ENCODE measurements at places on chromosomes 5 and 9.
A peak's percentile ranks its signal among the peaks of the same experiment; 100 is the strongest.

- DNase-seq = no peak
These were observed 39.0 kb upstream of the SAP30L start for GRCh38 chr5:154406826-154407225.

GRCh38 chr5:124089578-124089977 lies 577.6 kb downstream of the CSNK1G3 start:
- DNase-seq = no peak

GRCh38 chr9:20292002-20292401 lies 330.3 kb downstream of the MLLT3 start:
- DNase-seq = no peak

DNA sequence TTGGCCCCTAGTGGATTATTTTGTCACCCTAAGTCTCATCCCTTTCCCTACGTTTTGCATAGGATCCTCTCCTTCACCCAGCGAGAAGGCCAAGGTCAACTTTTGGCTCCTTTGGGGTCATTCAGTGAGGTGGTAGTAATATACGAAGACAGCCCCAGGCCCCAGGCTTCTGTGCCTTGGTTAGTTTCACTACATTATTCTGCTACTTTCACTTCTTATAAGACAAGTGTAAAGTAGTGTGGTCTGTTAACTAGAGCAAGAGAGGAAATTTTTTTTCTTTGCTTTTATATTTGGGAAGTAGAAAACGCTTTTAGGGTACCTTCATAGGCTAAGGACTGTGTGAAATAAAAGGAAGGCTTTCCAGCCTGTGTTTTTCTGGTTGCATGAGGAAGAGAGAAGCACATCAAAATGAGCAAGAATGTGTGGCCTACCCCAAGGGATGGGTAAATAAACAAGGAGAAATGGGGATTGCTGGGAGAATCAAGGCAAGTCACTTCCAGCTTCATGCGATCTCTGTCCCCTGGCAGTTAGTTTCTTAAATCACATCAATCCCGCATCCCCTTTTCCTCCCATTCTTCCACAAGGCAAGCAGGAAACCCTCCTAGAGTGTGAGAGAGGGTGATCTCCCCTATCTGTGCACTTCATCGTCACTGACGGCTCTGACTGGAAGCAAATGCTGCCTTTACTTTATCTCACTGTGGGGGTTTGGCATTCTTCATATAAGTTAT lies 677.0 kb upstream of the WWC1 start:
- DNase-seq = peak; percentile 32

GRCh38 chr5:126814721-126815404 lies 37.9 kb downstream of the LMNB1 start:
- no peak for DNase-seq

DNA sequence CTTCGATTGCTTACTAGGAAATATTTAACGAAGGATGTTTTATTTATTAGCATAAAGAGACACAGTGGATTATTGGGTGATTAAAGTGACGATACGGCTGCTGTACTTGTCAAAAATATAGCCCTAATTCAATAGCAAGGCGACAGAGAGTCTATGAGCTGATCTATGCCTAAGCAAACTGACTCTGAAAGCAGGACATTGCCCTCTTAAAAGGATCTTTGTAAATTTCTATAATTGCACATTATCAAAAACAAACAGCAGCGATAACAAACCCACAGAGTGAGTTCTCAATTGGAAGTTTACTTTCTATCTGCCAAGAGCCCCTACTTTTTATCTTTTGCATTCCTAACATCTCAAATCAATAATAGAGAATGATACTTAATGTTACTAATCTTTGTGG lies 31.4 kb downstream of the TLX3 start:
- DNase-seq = no peak

GRCh38 chr9:129746092-129746777 lies 6.6 kb downstream of the PTGES start:
- no peak for DNase-seq

- DNase-seq = no peak
These were observed 2.5 kb downstream of the IL33 start for GRCh38 chr9:6218099-6218502.

- DNase-seq = no peak
These were observed 42.1 kb upstream of the OLFM1 start for GRCh38 chr9:135045264-135045927.

GRCh38 chr5:140632366-140633020 lies 482 bp downstream of the CD14 start:
- DNase-seq = no peak

DNA sequence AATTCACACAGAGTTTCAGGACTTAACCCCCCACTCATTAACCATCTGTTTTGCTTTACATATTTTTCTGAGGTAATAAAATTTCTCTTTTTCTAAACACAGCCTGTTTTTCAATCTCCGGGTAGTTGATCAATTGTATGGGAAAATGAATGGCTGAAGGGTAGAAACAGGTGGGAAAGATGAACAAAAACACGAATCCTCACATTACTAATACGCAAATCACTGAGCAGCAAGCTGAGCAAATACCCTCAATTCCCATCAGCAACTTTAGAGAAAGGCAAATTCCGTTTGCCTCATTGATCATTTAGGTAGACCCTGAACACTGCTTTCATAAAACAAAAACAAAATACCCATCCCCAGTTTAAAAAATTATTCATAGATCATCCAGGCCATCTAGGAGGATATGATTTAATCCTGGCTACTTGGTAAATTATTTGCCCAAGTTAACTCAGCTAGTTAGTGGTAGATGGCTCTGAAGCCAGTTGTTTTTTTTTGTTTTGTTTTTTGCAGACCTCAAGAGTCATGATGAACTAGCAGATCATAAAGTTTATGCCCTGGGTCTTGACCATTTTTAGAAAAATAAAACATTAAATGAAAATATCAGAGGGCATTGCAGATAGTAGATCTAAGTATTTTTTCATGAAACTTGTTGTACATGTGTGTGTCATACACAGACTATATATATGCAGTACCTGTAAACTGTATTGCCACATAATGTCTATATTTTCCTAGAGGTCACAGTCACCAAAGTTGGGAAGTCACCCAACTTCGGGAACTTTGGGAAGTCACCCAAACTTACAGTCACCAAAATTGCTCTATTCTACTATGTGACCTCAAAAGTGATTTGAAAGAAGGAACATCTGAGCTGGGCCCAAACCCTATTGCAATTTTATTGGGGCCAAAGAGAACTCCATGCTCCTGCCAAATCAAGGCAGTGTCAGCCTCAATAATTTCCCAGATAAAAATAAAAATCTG lies 1.6 kb upstream of the CD274 start:
- DNase-seq = no peak

DNA sequence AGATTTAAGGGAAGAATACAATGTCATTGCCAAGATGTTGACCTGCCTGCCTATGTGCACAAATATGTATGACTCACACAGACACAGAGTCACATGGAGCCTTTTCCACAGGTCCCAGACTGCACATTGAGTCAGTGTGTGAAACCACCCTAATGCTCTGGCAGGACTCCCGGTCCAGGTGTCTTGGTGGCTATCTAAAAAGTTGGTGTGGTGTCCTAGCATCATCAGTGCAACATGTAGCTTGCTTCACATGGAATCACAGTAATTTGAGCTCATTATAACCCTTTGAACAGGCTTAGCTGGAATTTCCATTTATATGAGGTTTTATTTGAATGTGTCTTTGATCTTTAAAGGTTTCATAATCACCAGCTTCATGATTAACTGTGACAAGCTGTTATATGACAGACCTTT lies 10.7 kb downstream of the IFNA5 start:
- DNase-seq = no peak

GRCh38 chr5:79588696-79589095 lies 23.5 kb upstream of the TENT2 start:
- DNase-seq = no peak

- no peak for DNase-seq
These were observed 256.3 kb downstream of the SMARCA2 start for GRCh38 chr9:2271426-2271825.

GRCh38 chr5:96297290-96297689 lies 135.8 kb downstream of the PCSK1 start:
- DNase-seq = no peak

GRCh38 chr9:23850690-23851629 lies 24.9 kb upstream of the ELAVL2 start:
- peak; percentile 41 for DNase-seq

- DNase-seq = no peak
These were observed 95.5 kb downstream of the SNX24 start for GRCh38 chr5:122940890-122941289.

DNA sequence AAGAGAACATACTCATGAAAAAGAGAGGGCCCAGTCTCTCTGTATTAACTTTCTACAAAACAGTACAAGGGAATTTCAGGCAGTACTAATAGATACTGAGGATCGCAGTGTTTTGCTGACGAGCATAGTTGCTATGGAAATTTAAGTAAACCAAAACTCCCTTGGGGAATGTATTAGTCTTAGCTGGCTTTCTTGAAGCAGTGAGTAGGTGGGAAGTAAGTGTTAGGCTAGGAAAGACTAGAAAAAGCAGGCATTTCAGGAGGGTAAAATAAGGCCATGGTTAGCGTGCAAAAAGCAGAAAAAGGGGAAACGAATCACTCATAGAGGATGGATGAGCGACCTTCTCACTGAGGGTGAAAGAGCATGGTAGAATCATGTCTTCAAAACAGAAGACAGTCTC lies 84.3 kb upstream of the ACTBL2 start:
- DNase-seq = peak; percentile 62

DNA sequence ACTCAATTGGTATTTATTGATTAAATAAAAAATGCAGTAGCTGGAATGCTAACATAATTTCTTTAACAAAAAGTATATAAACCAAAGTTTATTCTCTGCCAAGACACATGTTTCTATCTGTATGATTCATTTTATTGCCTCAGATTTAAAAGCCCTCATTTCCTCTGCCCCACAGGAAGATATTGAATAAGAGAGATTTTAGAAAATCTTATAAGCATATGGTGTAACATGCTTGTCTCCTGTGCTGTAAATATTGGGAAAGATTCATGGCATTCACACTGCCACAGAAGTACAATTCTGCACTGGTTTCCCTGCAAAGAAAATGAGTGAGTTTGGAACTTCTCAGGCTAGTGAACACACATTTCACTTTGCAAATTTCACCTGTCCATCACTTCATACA lies 134.9 kb upstream of the FBXL7 start:
- DNase-seq = no peak

DNA sequence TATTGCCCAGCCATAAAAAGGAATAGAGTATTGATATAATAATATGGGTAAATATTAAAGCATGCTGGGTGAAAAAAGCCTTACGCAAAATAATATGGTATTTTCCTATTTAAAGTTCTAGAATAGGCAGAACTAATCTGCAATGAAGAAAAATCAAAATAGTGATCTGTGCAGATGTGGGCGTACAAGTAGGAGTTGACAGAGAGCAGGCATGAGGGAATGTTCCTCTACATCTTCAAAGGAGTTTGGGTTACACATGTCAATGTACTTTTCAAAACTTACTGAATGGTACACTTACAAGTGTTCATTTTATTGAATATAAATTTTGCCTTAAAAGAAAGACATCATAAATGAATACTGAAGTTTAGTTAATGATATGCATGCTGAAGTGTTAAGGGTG lies 33.0 kb upstream of the ZBED3 start:
- no peak for DNase-seq

- peak; percentile 14 for DNase-seq
These were observed 63.8 kb downstream of the PDZD2 start for GRCh38 chr5:31702712-31703111.

DNA sequence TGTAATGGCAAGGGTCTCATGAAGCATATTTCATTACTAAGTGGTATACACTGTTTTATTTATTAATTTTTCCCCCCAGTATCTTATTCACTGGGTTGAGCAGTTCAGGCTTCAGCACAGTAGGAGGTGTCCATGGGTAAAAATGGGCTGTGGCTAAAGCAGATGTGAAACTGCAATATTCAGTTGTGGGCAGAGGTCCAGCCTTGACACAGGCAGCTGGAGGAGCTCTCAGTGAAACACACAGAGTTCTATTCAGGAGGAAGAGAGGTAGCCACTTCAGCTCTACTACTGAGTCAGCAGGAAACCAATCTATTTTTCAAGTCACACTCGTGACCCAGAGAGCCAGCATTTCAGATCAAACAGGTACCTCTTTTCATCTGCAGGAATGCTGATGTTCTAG lies 418.3 kb downstream of the CDH10 start:
- no peak for DNase-seq

- no peak for DNase-seq
These were observed 102.6 kb downstream of the CDC42SE2 start for GRCh38 chr5:131366428-131366827.

DNA sequence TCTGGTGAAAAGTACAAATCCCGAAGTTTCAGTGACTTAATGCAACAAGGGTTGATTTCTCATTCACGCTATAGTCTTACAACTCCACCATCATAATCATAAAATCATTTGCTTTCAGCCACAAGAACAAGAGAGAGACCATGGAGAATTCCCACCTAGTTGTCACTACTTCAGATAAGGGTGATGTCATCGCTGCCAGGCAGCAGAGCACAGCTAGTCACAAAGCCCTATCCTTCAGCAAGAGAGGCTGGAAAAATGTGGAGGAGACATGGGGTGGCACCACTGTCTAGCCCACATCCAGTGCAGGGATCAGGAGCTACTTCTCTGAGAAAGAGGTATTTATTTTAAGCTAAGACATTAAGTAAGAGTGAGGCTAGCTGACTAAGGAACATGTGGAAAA lies 356.1 kb downstream of the YTHDC2 start:
- DNase-seq = no peak

DNA sequence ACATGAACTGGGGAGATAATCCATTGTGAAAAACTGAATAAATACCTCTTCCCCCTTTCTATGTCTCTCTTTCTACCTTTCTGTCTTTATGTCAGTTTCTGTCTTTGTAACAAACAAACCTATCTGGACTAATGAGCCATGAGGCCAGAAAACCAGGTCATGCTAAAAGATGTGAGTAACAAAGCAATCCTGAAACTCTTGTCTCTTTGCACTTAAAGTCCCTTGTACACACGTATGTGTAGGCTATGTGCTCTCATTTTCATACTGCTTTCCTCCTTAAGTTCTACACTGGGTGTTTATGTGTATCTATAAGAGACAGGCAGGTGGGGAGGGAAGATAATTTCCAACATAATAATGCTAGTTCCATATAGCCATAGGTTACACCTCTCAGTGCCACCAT lies 123.8 kb upstream of the PTGER4 start:
- DNase-seq = no peak

- DNase-seq = no peak
These were observed 477.1 kb upstream of the KIF2A start for GRCh38 chr5:61828856-61829255.

- DNase-seq = no peak
These were observed 23.2 kb downstream of the PRDM6 start for GRCh38 chr5:123112196-123112595.

DNA sequence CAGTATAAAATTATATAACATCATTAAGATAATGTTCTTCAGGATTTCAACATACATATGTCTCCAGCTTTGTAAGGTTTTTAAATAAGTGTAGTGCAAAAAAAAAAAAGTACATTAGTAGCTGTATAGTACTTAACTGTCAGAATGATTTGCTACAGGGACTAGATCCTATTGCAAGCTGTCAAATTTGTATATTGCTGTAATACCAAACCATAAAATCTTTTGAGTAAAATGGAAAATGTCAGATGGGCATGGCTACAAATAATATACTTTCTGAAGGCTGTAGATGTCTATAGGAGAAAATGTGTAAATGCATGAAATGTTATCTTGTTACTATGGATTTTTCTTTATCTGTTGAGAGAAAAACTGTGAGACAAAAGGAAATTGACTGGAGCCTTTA lies 298.5 kb downstream of the KDM4C start:
- no peak for DNase-seq
